ENCODE measurements at places on chromosomes 2 and 18.

DNA sequence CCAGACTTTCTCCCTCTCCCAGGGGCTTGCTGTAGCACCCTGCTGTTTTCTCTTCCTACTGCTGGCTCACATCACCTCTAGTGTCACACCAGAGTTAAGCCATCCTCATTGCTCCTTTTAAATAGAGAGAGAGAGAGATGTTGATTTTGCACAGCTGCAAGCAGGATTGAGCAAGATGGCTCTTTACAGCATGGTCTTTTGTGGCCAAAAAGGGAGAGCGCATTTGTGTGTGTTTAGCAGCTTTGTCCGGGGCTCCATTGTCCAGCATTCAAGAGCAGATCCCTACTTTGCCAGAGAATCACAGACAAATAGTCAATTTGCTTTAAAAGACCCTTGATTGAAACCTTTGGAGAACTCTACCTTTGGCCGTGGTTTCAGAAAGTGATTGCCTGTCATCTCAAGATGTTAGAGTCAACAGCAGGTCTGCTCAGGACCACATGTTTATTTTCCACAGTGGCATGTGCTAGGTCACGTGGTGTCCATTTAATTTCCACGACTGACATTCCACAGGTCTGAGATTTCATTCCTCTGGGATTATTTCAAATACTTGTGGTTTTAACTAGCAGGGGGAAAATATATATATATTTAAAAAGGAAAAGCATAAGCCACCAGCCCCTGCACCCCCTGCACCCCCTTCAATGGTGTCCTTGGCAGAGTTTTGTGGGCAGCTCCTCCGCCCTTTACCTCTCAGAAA is 359.9 kb upstream of the SLC14A2 start:
- DNase-seq, result no peak

DNA sequence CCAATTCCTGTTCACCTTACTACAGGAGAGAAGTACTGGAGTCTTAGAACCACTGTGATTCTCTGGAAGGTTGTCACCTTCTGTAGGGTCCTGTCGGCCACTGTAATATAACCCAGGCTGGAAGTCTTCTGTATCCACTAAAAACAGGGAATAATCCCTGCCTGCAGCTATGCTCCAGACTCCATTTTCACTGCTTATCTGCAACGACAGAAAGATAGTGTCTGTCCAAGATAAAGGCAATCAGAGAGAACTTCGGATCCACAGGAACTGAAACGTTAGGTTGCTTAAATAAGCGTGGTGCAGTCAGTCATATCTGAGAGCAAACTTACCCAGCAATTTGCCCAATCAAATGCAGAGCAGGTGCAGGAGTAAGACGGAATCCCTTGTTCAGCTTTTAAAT is 34.2 kb downstream of the ALS2 start:
- no peak for DNase-seq

GRCh38 chr18:56030060-56030459 is 442.1 kb upstream of the TCF4 start:
- DNase-seq, result no peak

GRCh38 chr2:25692737-25693445 is 19.5 kb upstream of the DTNB start:
- no peak for DNase-seq

- no peak for DNase-seq
These were observed 39.1 kb downstream of the VWA3B start for GRCh38 chr2:98126061-98126460.

Data from MM.1S (cell line).